ENCODE measurements at places on chromosomes 1 and 21.

GRCh38 chr1:30313584-30313983 lies 409.8 kb downstream of the MATN1 start:
- no peak for DNase-seq

- no peak for DNase-seq
These were observed 30.3 kb upstream of the PLA2G2C start for GRCh38 chr1:20216574-20216973.

DNA sequence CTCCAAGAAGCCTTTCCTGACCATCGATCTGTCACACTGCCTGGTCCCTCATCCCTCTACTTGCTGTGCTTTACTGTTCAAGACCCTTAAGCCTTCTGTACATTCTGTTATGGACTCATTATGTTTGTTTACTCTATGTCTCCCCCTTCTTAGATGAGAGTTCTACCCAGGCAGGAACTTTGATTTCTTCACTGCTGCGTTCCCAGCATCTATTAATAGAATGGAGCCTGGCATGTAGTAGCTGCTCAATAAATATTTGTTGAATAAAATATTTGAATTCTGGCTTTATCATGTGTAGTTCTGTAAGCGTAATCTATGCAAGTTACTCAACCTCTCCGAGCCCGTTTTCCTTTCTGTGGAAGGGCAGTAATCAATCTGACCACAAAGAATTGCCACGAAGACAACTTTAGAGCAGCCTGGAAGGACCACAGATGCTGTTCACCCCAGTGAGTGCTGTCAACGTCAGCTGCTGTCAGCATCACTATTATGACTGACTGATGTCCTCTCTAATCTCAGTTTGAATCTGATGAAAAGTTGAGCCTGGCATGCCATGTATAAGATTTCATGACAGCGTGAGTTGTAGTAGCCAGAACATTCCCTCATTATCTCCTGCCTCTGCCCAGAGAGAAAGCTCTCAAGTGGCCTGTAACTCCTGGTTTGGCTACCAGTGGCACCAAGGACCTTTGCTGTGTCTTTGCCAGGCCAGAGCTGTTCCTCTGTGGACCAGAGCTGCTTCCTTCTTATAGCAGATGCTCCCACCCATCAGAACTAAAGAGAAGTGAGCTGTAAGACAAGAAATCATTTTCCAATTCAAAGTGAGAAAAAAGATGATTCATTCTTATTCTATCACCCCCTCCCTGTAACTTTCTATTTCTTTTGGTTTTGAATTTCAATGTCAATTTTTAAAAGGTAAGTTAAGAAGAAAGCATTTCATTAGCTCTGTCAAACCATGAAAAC lies 94.5 kb downstream of the PRDM2 start:
- no peak for DNase-seq

GRCh38 chr1:63896755-63897154 lies 122.9 kb downstream of the ROR1 start:
- DNase-seq: no peak

DNA sequence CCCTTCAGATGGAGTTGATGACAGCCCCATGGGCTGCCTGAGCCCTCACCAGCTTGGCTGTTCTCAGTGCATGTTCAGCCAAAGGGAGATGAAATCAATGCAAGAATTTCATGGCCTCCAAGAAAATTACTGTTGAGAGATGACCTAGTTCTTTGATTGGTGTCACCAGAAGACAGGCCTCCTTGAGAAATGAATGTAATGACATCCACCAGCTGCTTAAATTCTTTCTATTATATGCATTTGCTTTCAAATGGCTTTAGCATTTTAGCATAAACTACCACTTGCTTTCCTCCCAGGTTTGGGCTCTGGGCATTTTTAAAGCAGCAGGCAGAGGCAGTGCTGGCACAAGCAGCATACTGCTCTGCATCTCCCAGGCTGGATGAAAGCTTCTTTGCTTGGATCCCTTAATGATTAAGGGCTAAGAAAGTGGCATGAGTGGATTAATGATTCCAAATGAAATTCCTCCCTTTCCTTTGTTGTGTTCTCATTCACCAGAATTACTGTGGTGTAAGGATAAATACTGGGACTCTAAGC lies 278.4 kb downstream of the ZNF326 start:
- no peak for DNase-seq

GRCh38 chr21:39083377-39084008 lies 99.8 kb downstream of the PSMG1 start:
- DNase-seq: no peak

DNA sequence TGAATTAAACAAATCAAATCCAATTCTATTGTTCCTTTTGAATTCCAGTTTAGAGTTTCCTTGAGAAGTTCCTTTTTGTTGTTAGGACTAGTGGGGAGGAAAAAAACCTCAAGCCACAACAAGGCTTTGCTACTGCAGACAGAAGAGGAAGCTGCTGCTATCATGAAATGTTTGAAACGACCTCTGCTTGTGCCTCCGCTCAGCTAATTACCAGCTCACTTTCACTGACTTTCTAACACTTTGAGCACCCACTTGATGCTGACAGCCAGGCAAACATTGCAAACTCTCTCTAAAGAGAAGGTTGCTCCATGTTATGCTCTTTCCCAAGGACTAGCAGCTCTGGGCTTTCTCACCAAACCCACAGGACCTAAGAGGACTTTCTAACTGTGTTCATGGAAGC lies 203.9 kb upstream of the PROX1 start:
- no peak for DNase-seq

DNA sequence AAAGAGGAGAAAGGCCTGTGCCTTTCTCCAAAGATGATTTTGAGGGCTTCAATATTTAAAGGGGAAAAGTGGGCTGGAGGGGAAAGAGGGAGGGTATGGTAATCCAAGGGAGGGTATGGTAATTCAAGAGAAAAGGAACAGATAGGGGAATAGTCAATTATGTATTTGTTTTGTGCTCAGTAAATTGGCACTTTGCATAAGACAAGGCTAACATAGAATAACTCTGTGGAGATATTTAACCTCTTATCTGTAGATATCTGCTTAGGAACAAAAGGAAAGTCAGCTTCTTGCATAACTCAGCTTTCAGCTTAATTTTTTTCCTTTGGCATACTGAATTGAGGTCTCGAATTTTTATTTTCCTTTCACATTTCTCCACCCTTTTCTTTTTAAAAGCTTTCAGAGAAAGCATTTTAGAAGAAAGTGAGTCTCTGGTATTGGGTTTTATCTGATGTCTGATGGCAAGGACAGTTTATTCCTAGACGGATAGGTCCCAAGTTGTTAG lies 119.9 kb upstream of the F3 start:
- DNase-seq: no peak

DNA sequence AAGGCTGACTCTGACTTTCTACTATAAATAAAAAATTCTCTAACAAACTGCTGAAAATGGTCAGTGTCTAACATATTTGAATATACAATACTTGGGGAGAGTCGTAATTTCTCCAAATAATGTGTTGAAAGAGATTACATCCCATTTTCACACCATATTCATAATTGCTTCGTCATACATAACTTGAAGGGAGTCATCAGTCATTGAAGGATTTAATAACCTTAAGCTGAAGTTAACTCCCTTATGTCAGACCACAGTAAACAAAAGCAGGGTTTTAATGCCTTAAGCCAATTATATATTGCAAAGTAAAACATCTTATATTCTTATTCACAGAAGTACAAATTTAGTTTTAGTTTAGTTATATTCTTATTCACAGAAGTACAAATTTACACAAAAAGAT lies 129.9 kb downstream of the RERE start:
- DNase-seq: no peak

DNA sequence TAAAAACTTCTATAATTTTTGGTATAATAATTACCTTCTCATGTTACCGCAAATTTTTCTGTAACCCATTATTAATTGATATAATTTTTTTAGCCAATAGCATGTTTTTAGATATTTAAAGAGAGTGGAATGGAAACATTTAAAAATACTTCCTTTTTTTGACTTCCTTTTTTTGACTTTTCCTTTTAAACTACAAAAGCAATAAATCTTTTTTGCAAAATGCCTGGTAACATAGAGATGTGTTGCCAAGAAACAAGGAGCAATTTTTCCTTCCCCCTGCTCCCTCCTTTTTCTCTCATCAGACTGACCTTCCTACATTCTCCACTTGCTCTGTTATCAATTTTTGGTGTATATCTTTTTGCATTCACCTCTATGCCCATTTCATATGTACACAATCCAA lies 666.2 kb downstream of the ADGRL2 start:
- no peak for DNase-seq

DNA sequence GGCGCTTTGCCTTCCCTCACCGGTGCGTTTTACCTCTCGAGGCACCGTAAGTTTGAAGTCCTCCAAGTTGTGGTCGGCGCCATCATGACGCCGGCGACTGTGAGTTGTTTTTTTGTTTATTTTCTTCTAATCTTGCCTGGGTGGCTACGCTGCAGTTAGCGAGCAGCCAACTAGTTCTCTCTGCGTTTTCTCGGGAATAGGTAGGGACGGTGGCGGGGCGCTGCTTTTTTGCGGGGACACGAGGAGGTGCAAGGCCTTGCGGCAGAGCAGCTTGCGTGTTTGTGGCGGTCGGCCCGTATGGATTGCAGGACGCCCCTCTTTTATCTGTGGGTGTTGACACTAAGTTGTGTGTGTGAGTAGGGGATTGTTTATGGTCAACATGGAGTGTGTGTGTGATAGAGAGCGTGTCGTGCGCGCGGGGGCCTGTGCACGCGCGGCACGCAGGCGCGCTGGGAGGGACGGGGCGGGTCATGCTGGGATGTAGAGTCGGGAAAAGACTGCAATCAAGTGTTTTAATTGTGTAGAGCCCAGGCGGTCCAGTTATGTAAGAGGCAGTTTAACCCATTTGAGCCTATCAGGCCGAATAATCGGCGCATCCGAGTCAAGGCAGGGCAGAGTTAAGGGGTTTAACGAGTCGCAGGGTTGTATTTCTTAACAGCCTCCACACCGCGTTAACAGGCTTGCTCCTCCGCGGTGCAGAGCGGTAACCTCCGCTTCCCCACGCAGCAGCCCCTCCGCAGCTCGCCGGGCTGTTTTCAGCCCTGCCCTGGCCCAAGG lies 1.2 kb upstream of the NEGR1 start:
- DNase-seq: peak; percentile 73

DNA sequence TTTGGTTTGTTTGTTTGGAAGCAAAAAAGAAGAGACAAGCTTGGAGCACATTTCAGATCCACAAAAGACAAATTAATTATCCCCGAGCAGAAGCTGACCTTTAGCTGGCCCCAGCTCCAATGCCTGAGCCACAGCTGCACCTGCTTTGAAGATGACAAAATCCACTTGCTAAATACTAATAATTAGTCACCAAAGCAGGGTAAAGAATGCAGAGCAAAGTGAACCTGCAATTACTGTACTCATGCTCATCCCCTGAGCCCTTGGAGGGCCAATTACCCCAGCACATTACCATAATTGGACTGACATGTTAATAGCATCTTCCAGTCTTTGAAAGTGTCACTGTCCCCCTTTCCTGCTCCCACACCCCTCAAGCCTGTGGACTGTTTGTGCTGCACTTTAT lies 38.2 kb upstream of the KCND3 start:
- DNase-seq: peak; percentile 80

- DNase-seq: no peak
These were observed 190.7 kb upstream of the MAP1LC3C start for GRCh38 chr1:242189591-242189990.

GRCh38 chr1:192601143-192601542 lies 25.6 kb downstream of the RGS1 start:
- no peak for DNase-seq

DNA sequence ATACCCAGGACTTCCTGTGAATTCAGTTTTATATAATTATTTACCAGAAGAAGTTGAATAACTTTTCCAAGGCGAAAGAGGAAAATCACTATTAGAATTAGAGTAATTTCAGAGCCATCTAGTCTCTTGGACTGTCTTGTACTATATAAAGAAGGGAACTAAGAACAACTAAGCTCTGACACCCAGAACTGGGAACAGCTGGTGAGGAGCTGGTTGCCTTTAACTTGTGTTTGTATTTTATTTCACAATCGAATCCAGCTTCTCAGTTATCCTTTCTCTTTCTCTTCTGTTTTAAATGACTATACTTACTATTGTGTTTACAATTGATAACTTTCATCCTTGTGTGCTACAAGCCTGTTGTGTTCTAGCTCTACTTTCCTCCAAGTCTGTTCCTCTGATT lies 8.4 kb downstream of the SNX27 start:
- DNase-seq: no peak

DNA sequence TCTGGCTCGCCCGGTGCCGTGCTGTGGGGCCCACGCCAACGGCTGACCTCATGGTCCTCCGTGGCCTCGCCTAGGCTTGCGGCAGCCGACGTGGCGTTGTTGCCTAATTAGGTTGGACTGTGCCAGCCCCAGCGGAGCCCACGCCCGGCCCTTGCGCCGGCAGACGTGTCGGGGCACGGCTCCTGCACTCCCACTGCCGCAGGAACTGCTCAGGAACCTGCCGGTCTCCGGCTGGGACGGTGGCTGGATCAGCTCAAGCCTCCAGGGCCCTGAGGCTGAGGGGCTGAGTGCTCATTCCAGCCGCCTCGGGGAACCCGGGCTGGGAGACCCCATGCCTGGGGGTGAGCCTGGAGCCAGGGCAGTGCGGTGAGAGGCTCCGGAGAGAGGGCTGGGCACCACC lies 16.1 kb upstream of the PEX10 start:
- no peak for DNase-seq

DNA sequence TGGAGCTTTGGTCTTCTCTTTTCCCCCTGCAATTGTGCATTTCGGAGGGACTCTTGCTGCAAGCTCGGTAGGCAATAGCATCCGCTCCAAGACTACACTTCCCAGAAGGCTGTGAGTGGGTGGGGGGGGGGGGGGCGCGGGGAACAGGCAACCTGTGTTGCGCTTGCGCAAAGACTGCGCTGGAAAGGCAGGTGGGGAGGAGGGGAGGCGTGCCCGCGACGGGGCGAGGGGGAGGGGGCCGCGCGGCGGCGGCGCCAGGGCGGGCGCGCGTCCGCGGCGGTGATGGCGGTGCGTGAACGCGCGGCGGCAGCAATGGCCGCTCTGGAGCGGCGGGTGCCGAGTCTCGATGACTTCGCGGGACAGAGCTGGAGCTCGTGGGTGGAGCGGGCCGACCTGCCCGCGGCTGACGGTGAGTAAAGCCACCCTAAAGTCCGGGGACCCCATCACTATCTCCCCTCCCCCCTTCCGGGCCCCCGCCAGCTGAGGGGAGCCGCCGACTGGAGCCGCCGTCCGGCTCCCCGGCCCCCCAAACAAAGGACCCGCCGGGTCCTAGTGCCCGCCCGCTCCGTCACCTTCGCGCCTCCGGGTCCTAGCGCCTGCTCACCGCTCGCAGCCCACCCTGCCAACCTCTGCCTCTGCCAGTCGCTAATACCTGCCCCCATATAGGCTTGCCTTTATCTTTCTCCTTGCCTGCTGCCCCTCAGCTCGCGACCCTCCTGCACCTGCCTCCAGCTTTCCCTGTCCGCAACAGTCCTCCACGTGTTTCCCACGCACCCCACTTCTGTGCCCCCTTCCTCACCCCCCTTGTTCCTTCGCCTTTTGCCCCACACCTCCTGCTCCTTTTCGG lies at the start of gene ATXN7L2:
Gene ATXN7L2 (plus strand): TSS at position 234 of the 847 bp plus-strand sequence. CDS start 49 bp downstream, at position 283.
- peak; percentile 65 for DNase-seq

- DNase-seq: no peak
These were observed 15.0 kb downstream of the IL10RB start for GRCh38 chr21:33281096-33281652.

DNA sequence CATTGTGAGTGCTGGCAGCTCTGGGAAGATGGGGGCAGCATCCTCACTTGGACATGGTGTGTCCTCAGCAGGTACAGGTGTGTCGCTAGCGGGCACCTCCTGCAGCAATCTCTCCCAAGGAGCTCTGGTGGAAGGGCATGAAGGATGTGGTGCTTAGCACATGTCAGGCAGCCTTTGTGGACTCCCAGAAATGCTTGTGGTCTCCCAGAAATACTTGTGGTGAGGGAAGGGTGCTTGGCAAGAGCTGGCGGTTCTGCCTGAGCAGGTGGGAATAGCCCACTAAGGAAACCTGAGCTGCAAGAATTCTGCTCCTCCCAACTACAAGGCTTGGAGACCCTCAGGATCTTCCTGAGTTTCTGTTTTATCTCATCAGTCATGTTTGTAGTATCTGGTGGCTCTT lies 371.6 kb downstream of the PRDM2 start:
- DNase-seq: no peak
